ENCODE measurements at places on chromosomes 7 and 10.

DNA sequence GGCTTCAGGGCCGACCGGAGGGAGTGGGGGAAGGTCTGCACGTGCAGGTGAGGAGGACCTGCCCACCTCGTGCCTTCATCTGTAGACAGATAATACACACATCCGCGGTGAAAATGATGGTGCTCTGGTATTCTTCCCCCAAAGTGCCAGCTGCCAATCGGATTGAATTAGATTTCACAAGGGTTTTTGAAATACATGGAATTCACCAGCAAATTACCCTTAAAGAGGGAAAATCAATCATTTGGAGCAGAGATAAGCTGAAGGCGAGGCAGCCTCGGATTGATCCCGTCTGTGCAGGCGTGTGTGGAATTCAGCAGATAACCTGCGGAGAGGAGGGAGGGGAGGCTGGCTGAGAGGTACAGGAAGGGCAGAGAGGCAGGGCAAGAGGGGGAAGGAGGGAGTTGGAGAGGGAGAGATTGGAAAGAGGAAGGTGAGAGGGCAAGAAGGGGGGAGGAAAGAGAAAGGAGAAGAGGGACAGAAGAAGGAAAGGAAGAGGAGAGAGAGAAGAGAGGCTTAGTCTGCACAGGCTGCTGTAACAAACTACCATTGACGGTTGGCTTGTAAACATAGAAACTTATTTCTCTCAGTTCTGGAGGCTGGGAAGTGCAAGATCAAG, 84.2 kb downstream of the C10orf105 start:
- no peak for DNase-seq

DNA sequence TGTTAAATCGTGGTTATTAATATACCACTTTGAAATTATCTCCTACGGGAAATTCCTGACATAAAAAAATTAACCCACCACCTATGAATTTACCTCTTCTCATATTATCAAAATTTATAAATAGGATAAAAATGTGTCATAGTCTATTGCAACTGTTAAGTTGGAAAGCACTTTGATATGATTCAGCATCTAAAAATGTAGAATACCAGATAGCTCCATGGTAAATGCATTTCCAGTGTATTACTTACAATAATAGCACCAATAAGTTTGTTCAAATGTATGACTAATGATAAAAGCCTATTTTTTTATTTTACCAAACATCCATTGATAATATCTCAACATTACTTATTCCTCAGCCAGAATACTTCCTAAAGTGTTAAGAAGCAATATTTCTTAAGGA, 13.6 kb upstream of the KCND2 start:
- no peak for DNase-seq

- no peak for DNase-seq
These were observed 87.8 kb downstream of the LARP4B start for GRCh38 chr10:843703-844102.

DNA sequence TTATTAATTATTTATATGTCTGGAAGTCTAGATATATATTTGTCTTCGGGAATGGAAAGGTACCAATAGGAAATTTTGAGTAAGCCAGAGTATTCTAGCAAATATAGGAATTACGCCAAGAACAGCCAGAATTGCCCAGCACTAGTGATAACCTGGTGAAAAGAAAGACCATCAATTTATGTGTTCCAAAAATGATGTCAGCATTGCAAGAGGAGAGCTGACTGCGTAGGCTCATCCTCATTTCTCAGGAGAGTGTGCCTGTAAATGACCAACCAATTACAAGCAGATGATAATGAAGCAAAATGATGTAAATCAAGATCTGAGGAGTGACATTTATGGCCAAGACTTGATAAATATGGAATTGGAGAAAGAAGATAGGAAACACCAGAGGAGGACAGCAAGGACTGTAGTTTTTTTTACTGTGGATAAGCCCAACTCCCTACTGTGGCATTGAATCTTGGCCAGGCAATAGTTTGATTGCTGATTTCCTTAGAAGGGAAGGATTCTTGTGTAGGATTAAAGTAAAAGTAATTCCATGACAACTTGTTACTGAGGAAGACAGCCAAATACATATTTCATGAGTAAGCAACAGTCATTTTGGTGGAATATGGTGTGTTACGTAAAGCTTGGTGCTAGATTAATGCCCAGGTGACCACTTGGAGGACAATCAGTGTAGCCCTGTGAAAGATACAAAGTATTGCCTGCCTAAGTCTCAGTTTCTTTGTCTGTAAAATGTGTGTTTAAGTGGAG, 590.8 kb downstream of the AUTS2 start:
- no peak for DNase-seq

DNA sequence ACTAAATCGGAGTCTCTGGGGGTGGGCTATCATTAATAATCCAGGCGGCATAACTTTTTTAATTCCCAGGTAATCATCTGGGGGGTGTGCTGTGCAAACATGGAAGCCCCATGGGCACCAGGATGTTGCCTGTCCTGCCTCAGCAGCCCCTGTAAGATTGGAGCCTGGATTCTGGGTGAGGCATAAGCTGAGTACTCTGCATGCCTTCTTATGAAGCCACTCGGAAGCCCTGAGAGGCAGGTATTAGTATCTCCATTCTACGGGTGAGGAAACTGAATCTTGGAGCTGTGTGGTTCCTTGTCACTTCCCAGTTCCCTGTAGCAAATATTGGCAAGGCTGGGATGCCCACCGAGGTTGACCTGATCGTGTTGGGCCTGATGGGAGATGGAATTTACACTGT, 7.4 kb upstream of the OPN4 start:
- no peak for DNase-seq

GRCh38 chr10:17675638-17676037, 31.7 kb downstream of the STAM start:
- no peak for DNase-seq

DNA sequence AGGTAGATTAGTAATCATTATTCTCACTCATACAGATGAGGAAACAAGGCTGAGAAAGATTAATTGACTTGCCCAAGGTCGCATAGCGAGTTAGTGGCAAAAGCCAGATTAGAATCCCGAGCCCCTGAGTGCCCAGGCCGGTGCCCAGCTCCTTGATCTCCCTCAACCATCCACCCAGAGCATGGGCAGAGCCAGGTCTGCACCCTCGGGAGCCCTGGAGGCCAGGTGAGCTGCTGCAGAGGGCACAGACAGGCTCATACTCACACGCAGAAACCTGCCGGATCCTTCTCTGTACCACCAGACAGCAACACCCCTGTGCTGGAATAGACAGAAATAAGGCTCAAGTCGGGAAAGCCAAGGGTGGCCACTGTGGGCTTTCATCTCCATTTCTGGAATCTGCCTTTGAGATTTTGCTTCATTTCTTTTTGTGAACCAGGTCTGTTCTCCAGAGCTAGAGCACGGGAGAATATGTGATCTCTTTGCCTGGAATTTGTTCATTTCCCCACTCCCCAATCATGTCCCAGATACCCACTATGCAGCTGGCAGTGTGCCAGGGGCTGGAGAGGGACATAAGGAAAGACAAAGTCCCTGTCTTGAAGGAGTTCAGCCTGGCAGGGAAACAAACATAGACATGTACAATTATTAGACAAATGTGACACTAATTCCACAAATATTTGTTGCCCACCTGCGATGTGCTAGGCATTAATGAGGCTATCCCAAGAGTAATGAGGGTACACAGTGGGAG, 5.5 kb downstream of the AFAP1L2 start:
- no peak for DNase-seq

DNA sequence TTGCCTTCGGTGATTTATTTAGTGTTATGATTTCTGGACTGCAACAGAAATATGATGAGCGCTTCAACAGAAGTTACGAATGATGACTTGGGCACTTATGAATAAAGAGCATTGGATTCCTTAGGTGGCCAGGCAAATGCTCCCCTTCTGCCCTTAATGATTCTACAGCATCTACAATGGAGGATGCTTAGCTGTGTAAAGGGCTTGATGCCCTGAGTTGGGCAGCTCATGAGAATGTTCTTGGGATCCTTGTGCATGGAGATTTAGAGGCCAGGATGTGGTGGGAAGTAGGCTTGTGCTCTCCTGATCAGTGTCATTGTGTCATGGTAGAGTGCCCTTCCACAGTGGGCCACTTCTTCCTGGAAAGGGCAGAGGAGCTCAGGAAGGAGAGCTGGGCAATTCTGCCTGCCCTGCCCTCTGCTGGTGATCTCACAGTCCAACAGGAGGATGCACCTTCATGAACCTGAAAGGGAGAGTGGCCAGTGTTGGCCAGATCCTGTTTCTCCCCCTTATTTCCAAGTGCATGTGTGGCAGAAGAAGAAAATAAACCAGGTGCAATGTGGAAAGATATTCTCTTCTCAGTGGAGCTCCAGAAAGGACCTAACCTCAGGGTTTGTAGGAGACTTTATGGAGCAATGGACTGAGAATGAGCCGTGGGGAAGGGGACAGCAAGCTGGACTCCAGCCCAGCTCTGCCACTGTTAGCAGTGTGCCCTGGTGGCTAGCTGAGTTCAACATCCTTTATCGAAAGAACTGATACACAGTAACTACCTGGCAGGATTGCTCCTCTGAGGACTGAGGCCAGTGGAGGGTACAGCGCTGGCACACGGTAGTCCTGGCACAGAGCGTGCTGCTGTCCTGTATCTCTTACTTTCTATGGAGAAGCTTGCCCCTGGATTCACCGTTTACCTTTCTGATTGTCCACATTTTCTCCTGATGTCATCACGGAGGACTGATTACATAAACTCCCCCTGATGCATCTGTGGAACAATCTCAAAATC, 182.9 kb downstream of the BMPER start:
- no peak for DNase-seq

DNA sequence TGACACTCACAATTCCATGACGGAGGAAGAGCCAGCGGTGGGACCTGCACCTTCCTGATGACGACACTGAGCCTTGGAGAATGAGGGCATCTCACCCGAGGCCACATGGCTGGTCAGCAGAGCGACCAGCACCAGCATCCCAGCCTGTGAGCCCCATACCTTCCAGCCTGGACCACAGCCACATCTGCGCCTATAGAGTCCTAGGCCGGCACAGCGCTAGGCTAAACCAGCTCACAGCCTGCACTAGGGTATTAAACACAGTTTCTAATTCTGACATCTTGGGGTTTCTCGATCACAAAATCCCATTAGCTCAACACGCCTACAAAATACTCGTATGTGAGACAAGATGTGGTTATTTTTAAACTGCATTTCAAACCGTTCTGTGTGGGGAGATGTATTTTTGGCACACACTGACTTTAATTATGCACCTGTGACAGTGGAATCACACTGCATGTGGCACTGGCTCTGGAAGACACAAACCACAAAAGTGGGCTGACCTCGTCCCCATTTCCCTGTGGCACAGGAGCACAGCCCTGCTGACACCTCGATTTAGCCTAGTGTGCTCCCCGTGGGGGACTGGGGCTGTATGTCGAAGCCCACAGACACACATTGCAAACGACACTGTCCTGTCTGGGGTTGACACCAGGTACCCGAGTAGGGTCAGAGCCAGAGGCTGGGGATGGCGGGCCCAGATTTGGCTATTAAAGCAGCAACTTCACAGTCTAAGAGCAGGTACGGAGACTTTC, 32.5 kb downstream of the CPXM2 start:
- DNase-seq, result no peak

DNA sequence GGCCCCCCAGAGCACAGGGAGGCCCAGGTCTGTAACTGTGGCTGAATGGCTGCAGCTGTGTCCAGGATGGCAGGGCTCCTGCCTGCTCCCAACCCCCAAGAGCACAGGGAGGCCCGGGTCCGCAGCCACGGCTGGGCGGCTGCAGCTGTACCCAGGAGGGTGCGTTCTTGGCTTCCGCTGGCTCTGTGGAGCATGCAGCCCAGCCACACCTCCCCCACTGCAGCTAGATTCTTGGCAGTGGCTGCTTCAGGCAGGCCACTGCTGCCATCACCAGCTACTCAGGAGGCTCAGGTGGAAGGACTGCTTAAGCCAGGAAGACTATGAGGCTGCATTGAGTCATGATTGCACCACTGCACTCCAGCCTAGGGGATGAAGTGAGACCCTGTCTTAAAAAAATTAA, 27.9 kb downstream of the C7orf25 start:
- no peak for DNase-seq

DNA sequence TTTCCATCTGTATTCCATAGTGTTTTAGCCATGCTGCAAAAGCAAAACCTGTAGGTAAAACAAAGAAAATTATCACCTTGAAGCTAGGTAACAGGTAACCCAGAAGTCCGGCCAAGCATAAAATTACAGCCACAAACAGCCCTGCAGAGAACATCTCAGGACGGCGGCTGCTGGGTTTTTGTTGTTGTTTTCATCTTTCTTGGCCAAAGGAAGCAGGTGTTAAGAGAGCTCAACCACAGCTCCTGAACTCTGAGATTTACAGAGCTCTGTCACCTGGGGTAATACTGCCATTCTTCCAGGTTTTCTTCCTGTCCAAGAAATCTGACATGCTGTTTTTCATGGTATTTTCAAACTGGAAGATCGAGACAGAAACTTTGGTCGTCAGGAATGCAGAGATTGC, 847 bp upstream of the SCIN start:
- DNase-seq, result no peak

DNA sequence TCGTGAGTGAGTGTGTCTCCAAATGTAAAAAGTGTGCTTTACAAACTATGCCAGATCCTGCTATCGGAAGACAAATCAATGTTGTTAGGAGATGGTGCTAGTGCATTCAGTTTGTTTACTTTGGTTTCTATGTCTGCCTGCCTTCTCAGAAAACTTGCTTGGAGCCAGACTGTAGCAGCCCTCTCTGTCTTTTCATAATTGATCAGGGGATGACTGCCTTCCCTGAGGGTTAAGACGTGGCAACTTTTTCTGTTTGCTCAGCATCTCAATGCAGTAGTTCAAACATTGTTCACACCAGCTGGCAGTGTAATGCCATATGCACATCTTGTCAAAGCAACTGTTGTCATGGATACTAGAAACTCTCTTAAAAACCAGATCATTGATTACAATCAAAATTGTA, 118.5 kb downstream of the FOXP2 start:
- no peak for DNase-seq

DNA sequence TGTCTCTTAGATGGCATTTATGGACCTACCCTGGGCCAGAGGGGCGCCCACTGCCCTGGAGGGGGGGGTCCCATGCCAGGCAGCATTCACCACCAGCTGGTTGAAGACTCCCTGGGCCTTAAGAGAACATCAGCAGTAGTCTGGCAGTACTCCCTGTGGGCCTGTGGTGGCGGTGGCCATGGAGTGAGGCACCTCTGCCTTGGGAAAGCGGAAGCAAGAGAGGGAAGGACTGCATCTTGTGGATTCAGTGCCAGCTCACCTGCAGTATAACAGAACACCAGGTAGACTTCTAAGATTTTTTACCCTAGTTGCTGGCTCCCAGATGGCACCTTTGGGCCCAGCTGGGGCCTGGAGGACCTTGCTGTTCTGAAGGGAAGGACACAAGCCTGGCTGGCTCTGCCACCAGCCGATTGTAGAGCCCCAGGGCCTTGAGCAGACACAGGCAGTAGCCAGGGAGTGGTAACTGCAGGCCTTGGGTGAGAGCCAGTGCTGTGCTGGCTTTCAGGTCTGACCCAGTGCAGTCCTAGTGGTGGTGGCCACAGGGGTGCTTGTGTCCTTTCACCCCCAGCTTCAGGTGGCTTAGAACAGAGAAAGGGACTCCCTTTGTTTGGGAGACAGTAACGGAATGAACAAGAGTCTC, 15.8 kb downstream of the PLAC9 start:
- DNase-seq, result no peak

Data from GM12878 (cell line).